ENCODE measurements at places on chromosomes 5 and 9.

DNA sequence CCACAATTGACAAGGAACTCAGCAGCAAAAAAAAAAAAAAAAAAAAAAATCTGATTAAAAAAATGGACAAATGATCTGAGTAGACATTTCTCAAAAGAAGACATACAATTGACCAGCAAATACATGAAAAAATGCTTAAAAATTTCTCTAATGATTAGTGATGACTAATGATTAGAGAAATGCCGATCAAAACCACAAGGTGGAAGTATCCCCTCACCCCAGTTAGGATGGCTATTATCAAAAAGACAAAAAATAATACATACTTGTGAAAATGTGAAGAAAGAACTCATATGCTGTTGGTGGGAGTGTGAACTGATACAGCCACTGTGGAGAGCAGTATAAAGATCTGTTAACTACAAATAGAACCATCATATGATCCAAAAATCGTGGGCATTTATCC lies 245.3 kb downstream of the OSTF1 start:
- no peak for DNase-seq

GRCh38 chr9:28207657-28208056 lies 634.4 kb upstream of the C9orf72 start:
- DNase-seq = no peak

DNA sequence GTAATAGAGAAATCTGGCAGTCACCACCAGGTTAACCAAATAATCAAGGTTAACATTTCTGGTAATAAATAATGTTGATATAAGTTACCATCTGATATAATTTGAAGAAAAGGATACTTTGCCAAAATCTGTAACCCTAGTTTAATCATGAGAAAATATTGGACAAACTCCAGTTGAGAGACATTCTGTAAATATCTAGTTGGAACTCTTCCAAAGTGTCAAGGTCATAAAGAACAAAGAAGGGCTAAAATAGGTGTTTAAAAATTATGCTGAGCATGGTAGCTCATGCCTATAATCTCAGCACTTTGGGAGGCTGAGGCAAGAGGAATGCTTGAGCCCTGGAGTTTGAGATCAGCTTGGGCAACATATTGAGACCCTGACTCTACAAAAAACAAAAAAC lies 253.3 kb downstream of the MRPS30 start:
- DNase-seq = no peak

GRCh38 chr5:133914434-133914833 lies 54.0 kb downstream of the C5orf15 start:
- DNase-seq = no peak

- DNase-seq = no peak
Measured at GRCh38 chr5:61496860-61497259, 164.8 kb downstream of the ZSWIM6 start.

DNA sequence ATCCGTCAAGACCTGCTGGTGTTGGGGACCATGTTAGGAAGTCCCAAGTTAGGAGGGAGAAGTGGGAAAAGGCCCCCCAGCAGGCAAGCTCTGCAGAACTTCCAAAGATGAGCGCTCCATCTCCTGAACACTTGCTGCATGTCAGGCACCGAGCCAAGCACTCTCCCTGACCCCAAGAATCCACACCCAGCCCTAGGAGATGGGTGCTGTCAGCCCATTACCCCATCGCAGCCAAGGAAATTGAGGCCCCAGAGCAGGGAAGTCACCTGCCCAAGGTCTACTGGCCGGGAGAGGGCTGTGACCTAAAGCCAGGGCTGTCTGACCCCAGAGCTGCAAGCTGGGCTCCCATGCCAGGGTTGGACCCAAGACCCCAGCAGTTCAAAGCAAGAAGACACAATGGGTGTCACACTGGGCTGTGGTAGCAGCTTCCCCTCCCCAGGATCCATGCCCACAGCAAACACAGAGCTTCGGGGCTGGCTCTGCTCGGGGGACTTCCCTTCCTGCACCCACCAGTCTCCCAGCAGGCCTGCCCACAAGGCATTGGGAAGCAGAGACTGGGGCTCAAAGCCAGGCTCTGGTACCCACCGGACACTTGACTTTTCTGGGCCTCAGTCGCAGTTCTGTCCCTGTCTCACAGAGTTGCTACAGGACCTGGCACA lies 13.5 kb downstream of the EEIG1 start:
- no peak for DNase-seq

- no peak for DNase-seq
Measured at GRCh38 chr5:67013719-67014118, 182.9 kb downstream of the CD180 start.

- no peak for DNase-seq
Measured at GRCh38 chr9:6833518-6834192, 75.9 kb downstream of the KDM4C start.

- DNase-seq = no peak
Measured at GRCh38 chr5:115600766-115601165, 1.5 kb downstream of the TICAM2 start.
